ENCODE measurements at places on chromosomes 3 and 15.

DNA sequence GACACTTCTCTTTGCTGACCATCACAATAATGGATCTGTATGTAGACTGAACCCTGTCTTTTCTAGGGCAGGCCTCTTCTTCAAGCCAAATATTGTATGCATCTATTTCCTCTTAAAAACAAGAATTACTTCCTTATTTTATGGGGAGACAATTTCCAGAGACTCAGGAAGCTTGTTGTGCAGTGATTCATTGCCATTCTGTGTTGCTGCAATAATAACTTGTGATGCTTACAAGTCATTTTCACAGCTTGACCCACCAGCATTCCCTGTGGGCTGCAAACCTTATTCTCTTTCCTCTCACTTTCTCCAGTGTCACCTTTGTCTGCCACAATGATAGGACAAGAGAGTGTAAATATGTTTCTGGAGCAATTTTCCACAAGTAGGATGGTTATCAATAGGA lies 276.7 kb upstream of the SGO1 start:
- DNase-seq = no peak

- no peak for DNase-seq
Measured at GRCh38 chr3:55524565-55525244, 37.6 kb upstream of the WNT5A start.

DNA sequence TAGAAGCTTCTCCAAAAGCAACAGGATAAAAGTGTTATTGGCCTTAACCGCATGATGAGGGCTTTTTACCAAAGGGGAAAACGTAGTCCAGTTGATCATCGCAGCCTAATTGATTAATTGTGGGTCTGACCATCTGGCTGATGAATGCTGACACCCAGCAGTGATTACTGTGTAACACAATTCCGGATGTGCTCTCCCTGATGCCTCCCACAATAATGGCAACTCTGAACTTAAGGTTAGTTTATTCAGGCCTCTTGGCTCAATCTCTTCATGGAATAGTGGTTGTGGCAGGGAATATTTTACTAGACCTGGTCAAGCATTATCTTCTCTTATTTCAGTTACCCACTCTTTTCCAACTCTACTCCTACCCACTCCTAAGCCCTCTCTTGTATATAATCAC lies 332.9 kb downstream of the TIGIT start:
- no peak for DNase-seq

DNA sequence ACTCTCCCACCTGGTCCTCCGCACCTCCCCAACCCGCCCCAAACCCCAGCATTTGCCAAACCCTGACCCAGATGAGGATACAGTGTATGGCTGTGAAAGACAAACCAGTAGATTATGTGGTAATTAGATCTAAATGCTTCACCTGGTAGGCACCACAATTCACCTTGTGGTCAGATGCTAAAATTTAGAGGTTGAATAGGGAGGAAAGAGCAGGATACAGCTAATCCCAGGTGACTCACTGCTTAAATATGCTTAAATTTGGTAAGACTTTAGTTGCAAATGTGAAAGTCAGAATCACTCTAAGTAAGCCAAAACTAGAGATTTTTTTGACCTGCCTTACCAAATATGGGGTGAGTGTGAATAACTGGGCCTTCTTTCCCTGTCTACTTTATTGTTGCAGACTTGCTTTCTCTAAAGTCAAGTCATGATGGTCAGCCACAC lies 105.5 kb downstream of the MME start:
- no peak for DNase-seq

DNA sequence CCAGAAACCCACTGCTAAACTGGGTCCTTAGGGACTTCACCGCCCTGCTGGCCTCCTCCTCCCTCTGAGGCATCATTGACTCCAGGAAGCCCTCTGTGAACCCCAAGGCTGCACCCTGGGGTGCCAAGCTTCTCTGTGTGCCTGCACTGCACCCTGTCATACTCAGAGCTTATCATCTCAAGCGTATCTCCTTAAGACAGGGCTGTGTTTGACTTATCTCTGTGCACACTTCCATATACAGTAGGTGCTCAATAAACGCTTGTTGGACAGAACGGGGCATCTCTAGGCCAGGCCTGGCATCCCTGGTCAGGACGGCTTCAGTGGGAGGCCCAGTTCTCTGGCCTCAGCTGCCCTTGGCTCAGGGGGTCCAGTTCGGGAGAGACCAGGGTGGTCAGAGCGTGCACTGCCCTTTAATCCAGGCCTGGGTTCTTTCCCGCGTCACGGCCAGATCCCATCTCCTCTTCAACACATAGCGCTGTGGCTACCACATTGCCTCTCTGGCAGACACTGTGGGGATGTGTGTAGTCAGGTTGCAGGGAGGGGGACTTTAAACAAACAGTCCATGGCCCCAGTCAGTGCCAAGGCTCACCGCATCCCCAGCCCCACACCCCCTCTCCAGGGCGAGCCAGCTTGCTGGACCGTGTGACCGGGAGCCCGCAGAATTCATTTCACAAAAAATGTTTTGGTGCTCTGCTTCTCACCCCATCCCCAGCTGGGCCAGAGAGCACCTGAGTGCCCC lies 33.4 kb downstream of the MAGEF1 start:
- DNase-seq = no peak

DNA sequence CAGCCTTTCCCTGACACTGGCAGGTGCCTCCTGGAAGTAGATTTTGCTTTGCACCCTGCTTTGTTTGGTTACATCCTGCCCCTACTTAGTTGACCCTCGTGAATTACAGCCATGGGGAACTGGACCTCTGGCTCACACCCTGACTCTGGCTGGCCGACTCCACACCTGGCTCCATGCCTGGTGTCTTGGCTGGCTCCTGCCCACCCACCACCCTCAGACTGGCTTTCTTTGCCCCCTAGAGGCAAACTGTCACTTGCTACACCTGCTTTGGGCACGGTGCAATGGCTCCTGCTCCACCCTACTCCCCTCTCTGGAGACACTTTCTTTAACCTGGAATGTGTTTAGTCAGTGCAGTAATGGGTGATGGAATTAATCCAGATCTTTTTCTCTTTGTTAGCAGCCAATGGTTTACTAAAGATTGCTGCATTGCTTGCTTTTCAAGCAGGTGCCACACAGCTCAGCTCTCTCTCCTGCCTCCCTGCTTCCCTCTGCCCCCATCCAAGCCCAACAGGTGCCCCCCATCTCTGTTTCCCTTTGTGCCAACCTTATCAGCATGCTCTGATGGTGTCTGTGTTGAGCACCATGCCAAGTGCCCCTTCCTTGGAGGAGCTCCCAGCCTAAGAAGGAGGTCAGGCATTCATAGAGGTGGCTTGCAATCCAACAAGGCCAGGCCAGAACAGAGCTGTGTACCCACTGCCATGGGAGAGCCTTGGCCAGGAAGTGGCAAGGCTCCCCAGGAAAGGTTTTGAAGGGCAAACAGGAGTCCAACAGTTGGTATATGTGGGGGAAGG lies 38.4 kb downstream of the RASGRF1 start:
- DNase-seq = no peak

DNA sequence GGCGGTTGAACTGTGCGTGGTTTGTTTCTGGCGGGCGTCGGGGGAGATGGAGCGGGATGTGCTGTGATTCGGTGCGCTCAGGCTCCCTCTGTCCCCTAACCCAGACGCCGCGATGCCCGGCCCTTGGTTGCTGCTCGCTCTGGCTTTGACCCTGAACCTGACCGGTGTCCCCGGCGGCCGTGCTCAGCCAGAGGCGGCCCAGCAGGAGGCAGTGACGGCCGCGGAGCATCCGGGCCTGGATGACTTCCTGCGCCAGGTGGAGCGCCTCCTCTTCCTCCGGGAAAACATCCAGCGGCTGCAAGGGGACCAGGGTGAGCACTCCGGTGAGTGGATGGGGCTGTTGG lies 1.2 kb downstream of the TRH start:
- DNase-seq = no peak

DNA sequence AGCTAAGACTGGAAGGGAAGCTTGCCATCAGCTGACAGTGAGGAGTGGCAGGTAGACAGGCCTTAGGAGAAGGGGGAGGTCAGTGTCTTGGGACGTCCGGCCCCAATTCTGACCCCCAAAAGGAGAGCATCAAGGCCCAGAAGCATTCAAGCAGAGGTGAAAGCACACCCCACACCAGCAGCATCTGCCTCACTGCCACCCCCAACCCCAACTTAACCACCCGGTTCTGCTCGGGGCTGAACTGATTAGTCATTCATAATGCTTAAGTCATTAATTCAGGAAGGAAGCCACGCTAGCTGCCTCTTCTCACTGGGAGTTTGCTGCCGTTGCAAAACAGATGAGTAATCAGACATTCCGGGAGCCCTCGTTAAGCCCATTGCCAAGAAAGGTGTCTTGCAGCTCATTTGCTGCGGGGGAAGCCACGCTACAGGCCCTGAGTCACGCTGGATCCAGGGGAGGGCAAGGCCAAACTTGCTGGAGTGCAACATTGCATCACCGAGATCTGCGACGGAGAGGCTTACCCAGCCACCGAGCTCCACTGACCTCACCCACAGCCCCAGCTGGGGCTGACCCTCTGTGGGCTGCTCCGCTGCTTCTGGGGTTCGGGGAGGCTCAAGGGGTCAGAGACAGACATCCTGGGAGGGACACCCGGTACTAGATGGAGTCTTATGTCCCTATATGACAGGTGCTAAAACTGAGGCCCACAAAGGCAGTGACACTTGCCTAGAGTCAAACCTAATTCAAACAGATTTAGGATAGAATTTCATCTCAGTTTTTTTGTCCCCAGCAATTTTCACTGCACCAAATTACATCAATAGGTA lies 46.4 kb upstream of the HES1 start:
- no peak for DNase-seq

- DNase-seq = no peak
Measured at GRCh38 chr3:115401298-115401697, 222.0 kb upstream of the GAP43 start.

DNA sequence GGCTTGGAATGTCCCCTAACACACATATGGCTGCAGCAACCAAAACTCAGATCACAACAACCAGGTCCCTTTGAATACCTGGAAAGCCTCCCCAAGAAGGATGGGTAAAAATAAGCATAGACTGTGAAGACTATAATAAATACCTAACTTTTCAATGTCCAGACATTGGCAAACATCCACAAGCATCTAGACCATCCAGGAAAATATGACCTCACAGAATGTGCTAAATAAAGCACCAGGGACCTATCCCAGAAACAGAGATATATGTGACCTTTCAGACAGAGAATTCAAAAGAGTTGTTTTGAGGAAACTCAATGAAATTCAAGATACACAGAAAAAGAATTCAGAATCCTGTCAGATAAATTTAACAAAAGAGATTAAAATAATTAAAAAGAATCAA lies 109.2 kb downstream of the NEDD4 start:
- DNase-seq = no peak

DNA sequence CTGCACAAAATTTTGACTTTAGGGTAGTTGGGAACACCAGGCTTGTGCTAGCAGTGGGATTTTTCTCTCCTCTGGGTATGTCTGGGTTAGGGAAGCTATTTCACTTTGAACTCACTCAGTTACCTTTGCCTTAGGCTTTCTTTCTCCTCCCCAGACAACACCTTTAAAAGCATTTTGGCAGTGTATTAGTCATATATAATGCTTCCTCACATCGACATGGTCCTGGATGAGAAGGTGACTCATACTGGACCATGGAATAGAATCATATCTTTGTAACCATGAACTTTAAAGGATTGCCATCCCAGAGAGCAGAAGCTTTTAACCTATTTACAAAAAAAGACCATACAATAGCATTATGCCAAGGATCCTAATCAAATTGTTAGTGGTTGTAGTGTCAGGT lies 2.7 kb downstream of the RYR3 start:
- no peak for DNase-seq

DNA sequence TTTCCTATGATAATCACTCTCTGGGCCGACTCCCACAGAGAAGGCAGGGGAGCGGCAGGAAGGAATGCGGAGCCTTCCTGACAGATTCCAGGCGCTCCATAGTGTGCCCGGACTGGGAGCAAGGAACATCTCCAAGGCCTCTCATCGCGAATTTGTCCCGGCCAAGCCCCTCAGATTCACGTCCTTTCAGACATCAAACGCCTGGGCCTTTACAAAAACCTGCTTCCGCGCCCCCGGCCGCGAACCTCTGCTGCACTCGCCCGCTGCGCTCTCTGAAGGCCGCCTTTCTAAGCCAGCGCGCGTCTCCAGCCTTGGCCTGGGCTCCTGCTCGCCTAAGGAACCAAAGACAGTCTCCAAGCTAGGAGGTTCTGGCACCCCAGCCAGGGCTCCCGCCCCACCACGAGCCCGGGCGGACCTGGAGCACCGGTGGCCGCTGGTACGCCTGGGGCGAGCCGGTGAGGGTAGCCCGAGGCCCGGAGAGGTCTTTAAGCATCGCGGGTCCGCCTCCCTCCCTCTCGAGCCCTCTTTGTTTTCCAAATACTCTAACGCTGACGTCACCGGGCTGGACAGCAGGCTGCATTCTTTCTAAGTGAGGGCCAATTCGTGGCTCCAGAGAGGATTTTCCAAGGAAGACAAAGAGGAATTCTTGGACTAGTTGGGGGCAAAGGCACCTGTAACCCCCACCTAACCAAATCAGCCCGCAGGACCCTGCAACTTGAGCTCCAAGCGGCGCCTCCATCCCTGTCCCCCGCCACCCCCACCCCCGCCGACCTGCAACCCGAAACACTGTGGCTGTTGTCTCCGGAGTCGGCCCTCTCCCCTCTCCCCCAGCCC lies 759 bp downstream of the AMOTL2 start:
- DNase-seq = peak; percentile 44

- DNase-seq = peak; percentile 17
Measured at GRCh38 chr3:161508852-161509477, 12.4 kb downstream of the OTOL1 start.

DNA sequence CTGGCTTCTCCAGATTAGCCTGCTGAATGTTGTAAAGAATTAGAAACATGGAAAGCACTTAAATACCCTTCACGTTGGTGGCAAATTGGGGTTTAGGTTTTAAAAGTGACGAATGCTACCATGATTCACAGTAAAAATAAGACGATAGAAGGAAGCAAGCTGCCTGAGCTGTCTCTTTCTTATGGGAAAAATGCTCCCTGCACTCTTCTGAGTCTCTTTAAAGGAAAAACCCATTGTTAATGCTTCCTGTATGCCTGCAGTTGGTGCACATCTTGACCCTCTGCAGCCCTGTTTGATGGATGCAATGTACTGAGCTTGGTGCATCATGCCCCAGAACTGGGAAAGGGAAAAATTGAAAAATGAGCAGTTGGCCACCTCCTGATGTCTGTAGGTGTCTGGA lies 258.6 kb upstream of the RASGRP1 start:
- no peak for DNase-seq
